ENCODE measurements at places on chromosomes 4 and X.

GRCh38 chr4:111499291-111499690 lies 646.0 kb upstream of the FAM241A start:
- no peak for DNase-seq

- no peak for DNase-seq
These were observed 78.3 kb downstream of the FIP1L1 start for GRCh38 chr4:53455766-53456165.

DNA sequence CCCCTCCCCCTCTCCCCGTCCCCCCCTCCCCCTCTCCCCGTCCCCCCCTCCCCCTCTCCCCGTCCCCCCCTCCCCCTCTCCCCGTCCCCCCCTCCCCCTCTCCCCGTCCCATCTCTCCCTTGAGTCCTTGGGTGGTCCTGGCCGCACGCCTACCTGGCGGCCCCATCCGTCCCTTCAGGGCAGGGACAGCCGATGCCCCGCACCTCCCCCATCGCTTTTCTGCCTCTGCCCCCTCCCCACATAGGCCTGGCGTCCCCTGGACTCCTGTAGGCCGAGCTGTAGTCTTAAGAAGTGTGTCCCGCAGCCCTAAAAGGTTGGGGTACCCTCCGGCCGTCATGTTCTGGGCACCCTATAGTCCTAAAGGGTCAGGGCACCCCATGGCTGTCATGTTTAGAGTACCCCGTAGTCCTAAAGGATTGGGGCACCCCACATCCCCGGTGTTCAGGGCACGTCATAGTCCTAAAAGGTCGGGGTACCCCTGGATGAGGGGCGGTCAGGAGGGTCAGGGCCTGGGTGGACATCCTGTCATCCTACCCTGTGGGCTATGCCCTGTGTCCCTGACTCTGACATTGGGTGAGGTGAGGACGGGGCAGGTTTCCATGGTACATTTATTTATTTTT lies 10.8 kb upstream of the GTPBP6 start:
- DNase-seq: no peak

- DNase-seq: no peak
These were observed 2315.4 kb upstream of the AGA start for GRCh38 chr4:179757641-179758040.

- DNase-seq: no peak
These were observed 3.5 kb upstream of the ARHGEF6 start for GRCh38 chrX:136784231-136784630.

DNA sequence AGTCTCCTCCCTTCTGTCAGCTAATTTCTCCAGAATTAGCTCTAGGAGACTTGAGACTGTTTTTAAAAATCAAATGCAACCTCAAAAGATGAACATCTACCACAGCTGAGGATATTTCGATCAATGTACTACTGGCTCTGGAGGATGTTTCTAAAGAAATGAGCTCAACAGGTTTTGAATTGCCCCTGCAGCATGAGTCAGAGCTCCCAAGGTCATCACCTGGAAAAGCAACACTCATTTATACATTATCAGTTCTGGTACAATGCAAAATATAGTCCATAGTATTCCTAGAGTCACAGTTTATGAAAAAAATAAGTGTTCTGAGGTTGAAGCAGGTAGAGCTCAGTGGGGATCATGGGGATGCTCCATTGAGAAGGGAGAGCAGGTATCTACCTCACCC lies 50.8 kb upstream of the MCF2 start:
- no peak for DNase-seq

GRCh38 chrX:15448010-15448639 lies 45.0 kb downstream of the PIR start:
- no peak for DNase-seq

DNA sequence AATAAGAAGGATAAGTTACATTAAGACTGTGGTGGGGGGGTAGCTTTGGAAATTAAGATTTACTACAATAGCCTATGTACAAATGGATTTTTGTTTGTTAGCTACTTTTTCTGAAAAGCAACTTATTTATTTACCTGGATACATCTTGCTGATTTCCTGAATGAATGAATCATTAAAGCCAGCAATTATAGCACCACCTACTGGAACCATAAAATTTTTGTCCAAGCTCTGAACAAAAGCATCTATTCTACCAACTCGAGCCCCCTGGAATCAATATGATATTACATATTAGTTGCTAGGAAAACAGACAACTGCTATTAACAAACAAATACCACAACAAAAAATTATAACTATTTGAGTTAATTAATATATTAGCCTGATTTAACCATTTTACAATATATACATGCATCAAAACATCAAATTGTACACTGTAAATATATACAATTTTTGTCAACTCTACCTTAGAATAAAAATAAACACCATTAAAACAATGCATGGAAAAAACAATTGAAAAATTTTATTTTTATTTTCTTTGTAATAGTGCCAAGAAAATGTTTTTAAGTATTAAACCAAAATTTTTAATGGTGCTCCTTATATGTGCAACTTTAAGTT lies 15.3 kb downstream of the SEPSECS start:
- DNase-seq: no peak

GRCh38 chr4:185682236-185682635 lies 129.8 kb downstream of the SORBS2 start:
- no peak for DNase-seq

- no peak for DNase-seq
These were observed 8.4 kb downstream of the NIPAL1 start for GRCh38 chr4:48025005-48025404.

- no peak for DNase-seq
These were observed 377.5 kb downstream of the CENPC start for GRCh38 chr4:67167849-67168248.

DNA sequence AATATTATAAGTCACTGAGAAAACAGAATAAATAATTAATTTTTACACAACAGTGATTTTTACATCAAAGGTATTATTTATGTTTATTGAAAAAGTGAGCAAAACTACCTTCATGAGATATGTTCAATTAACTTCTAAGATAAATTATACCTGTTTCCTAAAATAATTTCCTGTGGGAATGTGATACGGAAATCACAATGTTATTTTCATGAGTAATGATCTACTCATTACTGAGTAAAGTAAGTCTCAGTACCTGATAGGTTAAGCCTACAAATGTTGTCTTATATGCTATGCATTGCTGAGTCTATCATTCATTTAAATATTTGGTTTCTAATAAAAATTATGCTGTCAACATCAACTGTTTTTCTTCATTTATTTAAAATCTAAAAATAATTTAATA lies 324.0 kb downstream of the STPG2 start:
- DNase-seq: no peak

- DNase-seq: no peak
These were observed 3.7 kb upstream of the NR3C2 start for GRCh38 chr4:148445860-148446330.

- no peak for DNase-seq
These were observed 54.2 kb downstream of the MSX1 start for GRCh38 chr4:4913628-4914027.

GRCh38 chr4:85606505-85606904 lies 131.6 kb downstream of the ARHGAP24 start:
- DNase-seq: no peak

- no peak for DNase-seq
These were observed 36.0 kb downstream of the NOP14 start for GRCh38 chr4:2927016-2927695.

DNA sequence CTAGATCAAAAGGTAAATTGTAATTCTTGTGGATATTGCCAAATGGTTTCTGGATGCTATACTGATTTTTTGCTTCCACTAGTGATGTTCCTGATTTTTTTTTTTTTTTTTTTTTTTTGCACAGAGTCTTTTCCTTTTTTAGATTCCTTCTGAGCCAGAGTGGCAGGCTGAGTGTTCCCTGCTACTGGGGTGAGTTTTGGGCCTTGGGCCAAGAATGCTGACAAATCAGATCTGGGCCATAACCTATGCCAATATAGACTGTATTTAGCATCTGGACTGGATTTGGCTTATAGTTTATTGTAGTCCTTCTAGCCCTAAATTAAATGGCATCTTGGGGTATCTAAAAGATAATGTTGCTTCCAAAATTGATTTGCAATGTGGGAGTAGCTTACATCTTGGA lies 52.8 kb downstream of the REPS2 start:
- no peak for DNase-seq

- DNase-seq: peak; percentile 8
These were observed 4.8 kb upstream of the CXCL13 start for GRCh38 chr4:77600521-77601451.

DNA sequence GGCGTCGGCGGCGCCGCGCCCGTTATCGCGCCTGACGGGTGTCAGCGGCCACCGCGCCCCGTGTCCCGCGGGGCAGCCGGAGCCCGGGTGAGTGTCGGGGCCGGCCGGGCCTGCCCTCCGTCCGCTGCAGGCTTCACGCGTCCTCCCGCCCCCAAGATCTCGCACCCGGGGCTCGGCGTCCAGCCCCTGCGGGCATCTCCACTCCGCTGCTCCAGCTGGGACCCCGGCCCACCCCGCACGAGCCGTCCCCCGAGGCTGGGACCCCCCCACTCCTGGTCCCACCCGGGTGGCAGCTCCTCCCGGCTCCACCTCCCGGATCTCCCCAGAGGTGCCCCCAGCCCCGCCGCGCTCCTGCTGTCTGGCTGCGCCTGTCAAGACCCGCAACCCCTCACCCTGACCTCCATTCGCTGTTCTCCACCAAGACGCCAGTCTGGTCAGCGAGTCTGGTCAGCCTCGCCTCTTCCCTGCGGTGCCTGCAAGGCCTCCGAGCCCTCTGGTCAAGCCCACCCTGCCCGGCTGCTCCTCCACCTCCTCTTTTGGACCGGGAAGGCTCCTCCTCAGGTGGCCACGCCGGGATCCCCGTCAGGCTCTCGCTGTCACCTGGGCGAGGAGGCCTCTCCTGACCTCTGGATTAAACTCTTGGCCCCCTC lies 66.0 kb upstream of the NKX1-1 start:
- no peak for DNase-seq
